LNCaP clone FGC (cell line): ENCODE measurements at places on chromosomes 7 and 10.
A peak's percentile ranks its signal among the peaks of the same experiment; 100 is the strongest.

DNA sequence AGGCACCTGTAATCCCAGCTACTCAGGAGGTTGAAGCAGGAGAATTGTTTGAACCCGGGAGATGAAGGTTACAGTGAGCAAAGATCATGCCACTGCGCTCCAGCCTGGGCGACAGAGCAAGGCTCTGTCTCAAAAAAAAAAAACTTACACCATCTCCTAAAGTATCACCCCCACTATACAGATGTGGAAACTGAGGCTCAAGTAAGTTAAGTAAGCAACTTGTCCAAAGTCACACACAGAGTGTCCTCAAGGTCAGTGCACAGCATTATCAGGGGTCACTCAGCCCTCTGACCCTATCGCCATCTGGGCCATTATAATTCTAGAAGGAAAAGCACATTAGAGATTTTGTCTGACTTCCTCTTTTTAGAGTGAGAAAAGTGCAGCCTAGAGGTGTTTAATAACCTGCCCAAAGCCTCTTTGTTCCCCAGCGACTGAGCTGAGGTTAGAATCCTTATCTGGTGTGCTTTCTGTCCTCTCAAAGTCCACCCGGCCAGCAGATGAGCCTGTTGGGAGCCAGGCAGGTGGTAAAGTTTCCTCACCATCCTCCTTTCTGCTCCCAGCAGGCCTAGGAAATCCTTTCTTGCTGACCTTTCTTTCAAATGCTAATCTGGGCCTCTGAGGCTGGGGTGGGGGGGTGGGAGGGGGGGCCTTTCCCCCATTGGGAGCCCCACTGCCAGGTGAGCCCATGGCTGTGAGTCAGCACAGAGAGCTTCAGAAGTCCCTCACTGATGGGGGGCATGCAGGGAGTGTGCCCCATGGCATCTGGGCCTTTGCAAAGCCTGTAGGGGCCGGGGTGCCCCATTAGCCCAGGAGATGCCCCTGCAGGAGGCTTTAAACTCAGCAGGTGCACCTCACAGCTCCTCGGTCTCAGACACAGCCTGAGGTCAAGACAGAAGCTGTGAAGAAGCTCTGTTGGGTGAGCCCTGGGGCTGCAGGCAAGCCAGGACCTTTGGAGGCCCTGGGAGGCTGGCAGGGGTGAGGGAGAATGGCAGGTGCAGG, 12.0 kb upstream of the KCNMA1 start:
- DNase-seq = no peak

DNA sequence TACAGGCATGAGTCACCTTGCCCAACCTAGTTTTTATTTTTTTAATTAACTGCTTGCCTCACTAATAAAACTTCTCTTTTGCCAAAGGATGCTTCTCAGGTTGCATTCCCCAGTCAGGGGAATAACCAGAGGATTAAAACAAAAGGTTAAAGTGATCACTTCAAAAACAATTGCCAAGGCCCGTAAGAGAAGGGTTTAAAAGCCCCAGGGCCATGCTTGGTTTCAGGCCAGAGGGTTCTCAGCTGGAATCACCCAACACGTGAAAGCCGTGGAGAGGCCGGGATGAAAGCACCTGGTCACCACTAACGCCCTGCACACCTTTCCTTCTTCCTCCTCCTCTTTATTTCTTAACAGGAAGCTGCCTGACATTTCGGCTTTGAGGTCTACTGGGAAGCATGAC, 587.5 kb downstream of the PTPRN2 start:
- no peak for DNase-seq

DNA sequence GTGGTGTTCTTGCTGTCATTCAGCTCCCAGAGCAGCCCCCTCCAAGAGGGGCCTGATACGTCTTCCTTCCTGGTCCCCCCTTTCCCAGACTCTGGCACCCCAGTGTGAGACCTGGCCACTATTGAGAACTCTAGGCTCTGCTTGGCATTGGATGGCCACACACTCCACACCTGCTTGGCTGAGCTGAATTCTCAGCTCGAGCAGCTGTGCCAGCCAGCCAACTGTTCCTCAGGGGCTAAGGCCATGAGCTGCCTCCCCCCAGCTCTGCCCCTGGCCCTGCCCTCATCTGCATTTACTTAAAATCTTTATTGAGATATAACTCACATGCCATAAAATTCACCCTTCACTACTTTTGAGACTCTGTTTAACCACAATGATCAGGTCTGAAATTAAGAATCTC, 6.7 kb downstream of the TLL2 start:
- DNase-seq = no peak

- DNase-seq = no peak
Measured at GRCh38 chr7:76011442-76011861, 17.1 kb upstream of the TMEM120A start.

GRCh38 chr10:132906106-132906505, 36.3 kb downstream of the CFAP46 start:
- no peak for DNase-seq

DNA sequence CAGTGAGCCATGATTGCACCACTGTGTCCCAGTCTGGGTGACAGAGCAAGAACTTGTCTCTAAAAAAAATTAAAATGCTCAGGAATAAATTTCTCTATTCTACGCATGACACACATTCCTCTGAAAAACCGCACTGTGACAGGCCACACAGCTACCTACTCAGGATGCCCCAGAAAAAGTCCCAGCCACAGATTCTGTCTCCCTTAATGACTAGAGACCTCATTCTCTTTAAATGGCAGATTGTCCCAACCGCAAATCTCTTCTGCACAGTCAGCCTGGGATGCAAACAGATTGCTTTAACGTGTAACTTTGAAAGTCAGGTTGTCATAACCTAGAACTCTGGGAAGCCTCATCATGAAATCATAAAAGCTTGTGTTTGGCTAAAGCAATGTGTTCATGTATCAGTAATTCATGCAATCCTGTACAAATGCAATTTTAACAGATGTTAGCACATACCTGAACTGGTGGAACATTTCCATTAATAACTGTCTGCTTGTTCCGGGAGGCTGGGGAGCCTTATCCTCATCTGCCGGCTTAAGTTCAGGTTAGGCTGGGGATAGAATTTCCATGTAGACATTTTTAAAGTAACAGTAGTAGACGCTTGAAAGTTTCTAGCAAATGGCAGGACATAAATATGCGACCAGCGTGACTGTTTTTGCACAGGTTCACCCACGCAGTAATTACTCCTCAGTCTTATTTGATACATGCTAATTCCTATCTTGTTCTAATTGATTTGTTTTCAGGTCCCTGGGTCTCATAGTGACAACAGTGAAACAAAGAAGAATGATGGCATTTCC, 26.2 kb upstream of the MSRB2 start:
- no peak for DNase-seq

DNA sequence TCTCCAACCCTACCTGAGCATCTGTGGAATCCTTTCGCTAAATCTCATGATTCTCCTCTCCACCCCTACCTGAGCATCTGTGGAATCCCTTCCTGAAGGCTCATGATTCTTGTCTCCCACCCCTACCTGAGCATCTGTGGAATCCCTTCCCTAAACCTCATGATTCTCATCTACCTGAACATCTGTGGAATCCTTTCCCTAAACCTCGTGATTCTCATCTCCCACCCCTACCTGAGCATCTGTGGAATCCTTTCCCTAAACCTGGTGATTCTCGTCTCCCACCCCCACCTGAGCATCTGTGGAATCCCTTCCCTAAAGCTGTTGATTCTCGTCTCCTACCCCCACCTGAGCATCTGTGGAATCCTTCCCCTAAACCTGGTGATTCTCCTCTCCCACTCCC, 342.0 kb downstream of the SDK1 start:
- no peak for DNase-seq

GRCh38 chr7:156793334-156793733, 99.6 kb downstream of the LMBR1 start:
- DNase-seq = no peak

- DNase-seq = no peak
Measured at GRCh38 chr7:21099432-21099831, 312.7 kb upstream of the SP8 start.

- no peak for DNase-seq
Measured at GRCh38 chr10:128708182-128708581, 582.0 kb upstream of the MKI67 start.

DNA sequence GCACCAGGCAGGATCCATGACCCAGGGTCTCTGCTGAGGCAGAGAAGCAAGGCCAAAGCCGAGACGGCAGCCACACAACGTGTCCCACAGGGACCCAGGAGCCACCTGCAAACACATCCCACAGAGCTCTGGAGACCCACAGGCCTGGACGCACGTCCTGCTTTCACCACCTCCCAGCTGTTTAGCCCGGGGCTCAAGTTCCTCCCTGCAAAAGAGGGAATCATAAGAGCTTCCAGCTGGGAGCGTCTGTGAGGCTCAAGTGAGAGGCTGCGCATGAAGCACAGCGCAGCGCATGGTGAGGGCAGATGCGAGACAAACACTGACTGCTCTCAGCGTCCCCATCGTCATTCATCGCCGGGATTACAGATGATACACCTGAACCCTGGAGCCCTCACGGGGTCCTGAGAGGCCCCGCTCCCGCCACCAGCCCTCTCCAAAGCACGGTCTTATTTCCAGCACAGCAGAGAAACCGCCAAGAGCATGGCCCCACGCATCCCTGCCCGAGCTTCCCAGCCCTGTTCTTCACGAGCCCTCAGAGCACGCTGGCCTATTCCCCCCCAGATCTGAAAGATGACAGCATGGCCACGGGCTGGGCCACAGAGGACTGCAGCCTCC, 88.7 kb downstream of the MAD1L1 start:
- DNase-seq = no peak

DNA sequence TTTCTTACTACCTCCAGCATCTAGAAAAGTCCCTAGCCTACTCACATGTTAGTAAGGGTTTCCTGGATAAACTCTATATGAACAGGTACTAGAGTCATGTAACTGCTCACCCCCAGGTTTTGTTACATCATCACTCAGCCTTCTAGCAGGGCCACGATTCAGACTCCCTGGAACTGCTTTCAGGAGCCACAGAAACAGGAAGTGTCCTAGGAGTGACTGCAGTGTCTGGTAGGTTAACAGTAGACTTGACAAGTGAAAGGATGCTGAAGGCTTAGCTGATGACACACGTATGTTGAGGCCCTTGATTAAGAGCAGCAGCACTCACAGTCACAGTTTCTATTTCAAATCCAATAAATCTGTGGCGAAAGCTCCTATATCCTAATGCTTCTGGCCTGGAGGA, 101.2 kb downstream of the DNMBP start:
- DNase-seq = no peak

DNA sequence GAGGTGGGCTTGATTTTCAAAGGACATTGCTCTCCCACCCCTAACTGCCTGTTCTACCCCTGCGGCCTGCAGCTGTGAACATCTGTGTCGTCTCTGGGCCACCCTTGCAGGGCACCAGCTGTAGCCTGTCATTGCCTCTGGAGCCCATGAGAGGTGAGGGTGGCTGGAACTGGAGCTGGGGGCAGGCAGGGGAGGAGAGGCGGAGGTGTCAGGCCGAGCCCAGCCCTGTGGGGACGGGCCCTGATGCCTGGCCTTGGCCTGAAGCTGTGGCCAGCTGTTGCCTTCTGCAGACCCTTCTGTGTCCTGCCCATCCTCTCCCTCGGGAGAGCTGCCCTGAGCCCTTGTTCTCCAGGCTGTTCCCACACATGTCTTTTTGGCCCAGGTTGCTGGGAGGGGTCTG, 44.5 kb downstream of the PALD1 start:
- no peak for DNase-seq

DNA sequence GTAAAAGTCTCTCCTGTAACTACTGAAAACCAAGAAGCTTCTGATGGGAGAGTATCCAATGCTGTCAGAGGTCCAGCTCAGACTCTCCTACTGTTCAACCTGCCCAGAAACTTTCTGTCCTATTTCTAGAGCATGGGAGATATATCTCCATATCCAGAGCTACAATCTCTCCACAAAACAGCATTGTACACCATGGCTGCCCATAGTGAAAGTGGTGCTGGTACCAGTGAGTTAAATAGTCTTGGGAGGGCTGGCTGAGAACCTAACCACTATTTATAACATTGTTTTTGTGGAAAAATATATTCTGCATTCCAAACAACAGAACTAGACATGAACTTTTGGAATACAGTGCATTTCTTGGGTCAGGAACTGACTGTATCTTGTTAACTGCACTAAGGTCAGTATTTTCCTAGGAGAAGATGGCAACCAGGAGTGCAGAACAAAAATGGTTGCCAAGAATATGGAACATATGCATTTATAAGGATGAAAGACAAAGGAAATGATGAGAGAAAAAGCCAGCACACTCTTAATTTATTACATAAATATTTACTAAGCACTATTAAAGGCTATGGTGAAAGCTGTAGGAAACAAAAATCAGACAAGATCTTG, 91.9 kb downstream of the ZNF438 start:
- DNase-seq = no peak

GRCh38 chr10:116671274-116671926, 50.6 kb downstream of the PNLIPRP2 start:
- DNase-seq = peak; percentile 63

DNA sequence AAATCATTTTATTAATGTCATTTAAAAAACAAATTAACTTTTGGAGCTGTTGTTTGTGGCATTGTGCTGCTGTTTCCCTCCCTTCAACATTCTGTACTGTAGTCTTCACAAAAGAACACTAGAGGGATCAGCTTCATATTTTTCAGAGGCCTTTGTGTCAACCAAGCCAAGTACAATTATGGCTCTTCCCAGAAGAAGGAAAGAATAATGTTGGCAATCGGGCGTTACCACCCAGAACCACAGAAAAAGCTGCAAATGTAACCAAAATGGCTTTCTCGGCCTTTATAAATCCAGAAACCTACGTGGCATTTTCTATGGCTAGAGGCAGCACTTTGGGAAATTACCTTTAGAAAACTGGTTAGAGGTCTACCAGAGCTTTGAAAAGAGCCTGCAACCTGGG, 98.8 kb upstream of the COL1A2 start:
- no peak for DNase-seq

DNA sequence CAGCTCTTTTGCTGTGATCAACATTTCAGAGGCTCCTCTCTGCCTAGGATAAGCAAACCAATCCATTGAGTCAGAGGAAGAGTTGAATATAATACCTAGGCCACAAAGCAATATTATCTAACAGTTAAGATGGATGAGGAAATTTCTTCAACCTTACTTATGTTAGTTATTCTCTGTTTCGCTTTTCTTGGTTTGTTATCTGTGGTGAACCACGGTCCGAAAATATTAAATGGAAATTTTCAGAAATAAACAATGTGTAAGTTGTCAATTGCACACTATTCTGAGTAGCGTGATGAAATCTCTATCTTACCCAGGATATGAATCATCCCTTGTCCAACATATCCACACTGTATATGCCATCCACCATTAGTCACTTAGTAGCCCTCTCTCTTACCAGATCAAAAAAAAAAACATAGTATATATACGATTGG, 1.5 kb upstream of the HTR7 start:
- DNase-seq = no peak

DNA sequence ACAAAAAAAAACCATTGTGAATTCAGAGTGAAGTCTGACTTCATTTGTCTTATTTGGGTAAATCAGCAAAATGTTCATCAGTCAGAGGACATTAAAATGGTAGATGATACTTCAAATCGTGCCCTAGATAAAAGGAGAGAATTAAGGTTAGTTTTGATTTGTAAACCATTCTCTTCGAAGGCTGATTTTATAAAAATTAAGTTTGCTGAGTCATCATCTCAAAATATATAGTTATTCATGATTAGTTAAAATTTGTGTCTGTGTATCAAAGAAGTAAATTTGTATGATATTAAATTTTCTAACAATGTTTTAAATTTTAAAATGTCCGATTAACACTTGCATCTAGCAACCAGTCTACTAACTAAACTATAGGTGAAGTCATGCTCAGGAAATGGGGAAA, 35.3 kb downstream of the MET start:
- no peak for DNase-seq

GRCh38 chr7:114085592-114086501, 167.0 kb upstream of the PPP1R3A start:
- DNase-seq = no peak

GRCh38 chr7:142188846-142189245, 69.0 kb downstream of the PRSS58 start:
- DNase-seq = no peak

- no peak for DNase-seq
Measured at GRCh38 chr10:81820418-81820817, 54.6 kb upstream of the NRG3 start.
